ENCODE measurements at places on chromosomes 5 and 9.
A peak's percentile ranks its signal among the peaks of the same experiment; 100 is the strongest.

GRCh38 chr9:111979561-111979960, 82.9 kb downstream of the UGCG start:
- no peak for DNase-seq

- no peak for DNase-seq
Measured at GRCh38 chr9:16871336-16872151, 1.1 kb upstream of the BNC2 start.

DNA sequence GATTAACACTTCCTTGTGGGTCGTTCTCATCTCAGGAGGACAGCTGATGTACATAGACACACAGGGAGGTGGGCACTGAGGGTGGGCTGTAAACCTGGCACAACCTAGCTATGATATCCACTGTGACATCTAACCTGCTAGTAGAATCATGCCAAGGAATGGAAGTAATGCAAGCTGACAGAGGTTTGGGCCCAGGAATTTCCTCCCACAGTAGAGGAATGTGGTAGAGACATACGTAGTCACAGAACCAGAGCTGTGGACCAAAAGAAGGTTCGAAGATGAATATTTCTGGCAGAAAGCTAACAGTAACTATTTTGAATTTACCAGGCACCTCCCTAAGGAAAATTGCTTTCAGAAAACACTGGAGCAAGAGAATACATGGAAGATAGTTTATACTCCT, 15.2 kb upstream of the DNAJC25 start:
- DNase-seq = no peak

- DNase-seq = no peak
Measured at GRCh38 chr5:83711982-83712601, 8.6 kb downstream of the HAPLN1 start.

- no peak for DNase-seq
Measured at GRCh38 chr9:76529653-76530052, 70.7 kb downstream of the GCNT1 start.

- peak; percentile 18 for DNase-seq
Measured at GRCh38 chr9:86126998-86127972, 27.9 kb upstream of the GOLM1 start.

DNA sequence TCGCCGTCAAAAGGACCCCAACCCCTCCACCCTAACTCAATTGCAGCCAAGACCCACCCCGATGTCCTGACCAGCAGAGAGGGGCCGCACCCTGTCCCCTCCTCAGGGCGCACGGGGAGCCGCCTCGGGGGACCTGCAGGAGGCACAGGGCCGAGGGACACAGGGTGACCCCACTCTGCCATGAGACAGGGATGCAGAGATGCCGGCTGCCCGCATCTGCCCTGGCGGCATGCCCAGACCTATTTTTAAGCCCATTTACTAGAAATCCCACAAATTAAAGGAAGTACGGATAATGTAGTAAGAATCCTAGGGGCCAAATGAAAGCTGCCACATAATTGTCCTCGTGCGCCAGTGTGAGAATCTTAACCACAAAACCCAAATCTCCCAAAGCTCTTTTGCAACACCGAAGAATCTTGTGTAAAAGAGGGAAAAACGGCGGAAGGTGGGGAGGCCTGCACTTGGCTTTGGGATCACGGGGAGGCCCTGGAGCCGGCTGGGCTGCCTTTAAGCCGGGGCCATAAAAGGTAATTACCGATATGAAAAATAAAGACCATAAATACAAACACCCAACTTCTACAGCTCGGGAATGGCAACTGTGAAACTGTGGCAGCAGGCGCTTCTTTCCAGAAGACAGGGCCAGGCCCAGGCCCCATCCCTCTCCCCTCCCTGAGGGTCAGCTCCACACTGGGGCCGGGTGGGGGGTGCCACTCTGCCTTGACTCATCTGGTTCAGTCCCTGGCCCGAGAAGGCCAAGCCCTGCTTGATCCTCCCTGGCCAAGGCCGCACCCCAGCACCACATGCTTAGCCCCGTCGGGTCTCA, 35.0 kb downstream of the NACC2 start:
- peak; percentile 70 for DNase-seq

DNA sequence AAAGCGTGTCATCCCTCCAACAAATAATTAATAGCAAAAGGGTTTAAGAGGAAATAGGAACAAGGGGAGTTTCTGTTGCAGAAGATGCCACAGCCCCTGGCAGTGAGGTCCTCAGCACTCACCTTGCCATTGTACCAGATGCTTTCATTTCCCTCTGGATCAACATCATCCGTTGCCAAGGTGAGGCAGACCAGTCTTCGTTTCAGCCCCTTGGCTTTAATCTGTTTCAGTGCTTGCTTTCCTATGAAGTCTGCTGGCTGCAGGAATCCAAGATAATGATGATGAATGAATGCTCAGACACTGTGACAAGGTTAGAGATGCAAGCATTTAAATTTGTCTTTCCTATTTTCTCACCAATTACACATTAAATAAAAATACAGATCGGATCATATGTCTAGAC, 20.0 kb upstream of the ARSB start:
- DNase-seq = no peak

DNA sequence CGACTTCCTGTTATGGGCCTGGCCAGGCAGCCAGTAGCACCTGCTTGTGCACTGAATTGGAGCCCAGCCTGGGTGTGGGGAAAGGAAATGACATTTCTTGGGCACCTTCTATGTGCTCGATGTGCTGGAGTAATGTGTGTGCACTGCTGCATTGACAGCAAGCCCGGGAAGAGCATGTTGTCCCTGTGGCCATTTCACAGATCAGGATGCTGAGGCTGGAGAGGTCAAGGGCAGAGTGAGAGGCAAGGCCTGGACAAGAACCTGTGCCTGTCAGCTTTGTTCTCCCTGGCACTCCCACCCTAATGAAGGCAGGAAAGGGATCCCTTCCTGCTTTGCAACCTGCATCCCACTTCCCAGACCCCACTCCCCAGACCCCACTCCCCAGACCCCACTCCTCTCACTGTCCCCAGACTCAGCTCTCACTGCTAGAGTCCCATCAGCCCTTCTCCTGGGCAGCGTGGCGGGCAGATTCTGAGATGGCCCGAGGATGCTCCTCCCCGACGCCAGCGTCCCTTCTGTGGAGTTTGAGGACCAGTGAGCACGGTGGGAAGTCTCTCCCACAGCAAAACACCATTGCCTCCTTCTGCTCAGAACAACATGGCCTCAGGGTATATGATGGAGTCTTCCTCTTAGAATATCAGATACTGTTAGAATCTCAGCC, 49.6 kb downstream of the BARX1 start:
- DNase-seq = no peak

GRCh38 chr5:168898247-168898911, 319.2 kb upstream of the PANK3 start:
- DNase-seq = no peak

- no peak for DNase-seq
Measured at GRCh38 chr9:81841333-81841732, 86.9 kb upstream of the SPATA31D4 start.

GRCh38 chr9:95507464-95508241, 9.1 kb downstream of the PTCH1 start:
- DNase-seq = no peak

DNA sequence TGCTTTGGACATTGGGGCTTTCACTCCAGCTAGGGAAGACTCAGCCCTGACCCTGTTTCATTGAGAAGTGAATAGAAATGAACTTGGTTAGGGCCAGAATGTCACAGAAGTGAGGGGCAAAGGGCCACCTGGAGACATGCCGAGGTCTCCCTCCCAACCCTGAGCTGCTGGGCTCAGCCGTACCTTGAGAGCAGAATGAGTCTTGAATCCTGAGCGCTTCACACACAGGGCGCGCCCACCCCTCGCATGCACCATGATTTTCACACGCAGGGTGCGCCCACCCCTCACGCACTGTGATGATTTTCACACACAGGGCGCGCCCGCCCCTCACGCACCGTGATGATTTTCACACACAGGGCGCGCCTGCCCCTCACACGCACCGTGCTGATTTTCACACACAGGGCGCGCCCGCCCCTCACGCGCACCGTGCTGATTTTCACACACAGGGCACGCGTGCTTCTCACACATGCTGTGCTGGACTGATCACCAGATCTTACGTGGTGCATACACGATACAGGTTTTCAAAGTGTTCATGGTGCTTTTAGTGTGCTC, 99.0 kb downstream of the EHMT1 start:
- DNase-seq = no peak

DNA sequence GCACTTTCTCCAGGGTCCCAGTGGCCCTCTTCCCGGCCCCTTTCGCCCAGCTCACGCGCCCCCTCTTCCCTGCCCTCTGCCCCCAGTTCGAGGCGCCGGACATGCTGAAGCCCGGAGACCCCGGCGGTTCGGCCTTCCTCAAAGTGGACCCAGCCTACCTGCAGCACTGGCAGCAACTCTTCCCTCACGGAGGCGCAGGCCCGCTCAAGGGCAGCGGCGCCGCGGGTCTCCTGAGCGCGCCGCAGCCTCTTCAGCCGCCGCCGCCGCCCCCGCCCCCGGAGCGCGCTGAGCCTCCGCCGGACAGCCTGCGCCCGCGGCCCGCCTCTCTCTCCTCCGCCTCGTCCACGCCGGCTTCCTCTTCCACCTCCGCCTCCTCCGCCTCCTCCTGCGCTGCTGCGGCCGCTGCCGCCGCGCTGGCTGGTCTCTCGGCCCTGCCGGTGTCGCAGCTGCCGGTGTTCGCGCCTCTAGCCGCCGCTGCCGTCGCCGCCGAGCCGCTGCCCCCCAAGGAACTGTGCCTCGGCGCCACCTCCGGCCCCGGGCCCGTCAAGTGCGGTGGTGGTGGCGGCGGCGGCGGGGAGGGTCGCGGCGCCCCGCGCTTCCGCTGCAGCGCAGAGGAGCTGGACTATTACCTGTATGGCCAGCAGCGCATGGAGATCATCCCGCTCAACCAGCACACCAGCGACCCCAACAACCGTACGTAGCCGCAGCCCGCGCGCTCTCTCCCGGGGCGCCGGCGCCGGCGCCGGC, 1.0 kb downstream of the PRDM6 start:
- DNase-seq = no peak

DNA sequence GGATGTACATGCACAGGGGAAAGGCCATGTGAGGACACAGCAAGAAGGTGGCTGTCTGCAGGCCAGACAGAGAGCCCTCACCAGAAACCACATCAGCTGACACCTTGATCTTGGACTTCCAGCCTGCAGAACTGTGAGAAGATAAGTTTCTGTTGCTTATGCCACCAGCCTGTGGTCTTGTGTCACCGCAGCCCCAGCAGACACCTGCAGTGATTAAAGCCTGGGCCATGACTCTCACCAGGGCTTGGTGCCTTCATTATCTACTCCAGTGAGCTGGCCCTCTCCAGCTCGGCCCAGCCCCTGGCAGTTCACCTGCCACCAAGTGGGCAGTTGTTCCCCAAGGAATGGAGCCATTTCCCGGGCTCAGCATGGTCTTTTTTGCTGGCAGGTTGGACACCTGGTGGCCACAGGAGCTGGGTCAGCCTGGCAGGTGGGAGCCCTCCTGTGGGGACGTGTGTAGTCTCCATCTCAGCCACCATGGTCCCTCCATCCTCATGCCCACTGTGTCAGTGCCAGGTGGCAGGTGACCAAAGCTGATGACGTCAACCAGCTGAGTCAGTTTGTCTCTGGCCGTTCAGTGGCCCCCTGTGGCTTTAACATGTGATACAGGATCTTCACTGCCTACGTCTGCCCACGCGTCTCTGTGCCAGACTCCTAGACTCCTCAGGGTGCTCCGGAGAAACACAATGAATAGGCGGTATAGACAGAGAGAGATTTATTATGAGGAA, 99.9 kb upstream of the PPP1R26 start:
- no peak for DNase-seq

GRCh38 chr5:56142233-56142613, 90.9 kb downstream of the ANKRD55 start:
- DNase-seq = no peak

GRCh38 chr5:4192111-4192510, 596.5 kb downstream of the IRX1 start:
- DNase-seq = no peak

- no peak for DNase-seq
Measured at GRCh38 chr9:130543859-130544258, 35.5 kb upstream of the FUBP3 start.

- no peak for DNase-seq
Measured at GRCh38 chr9:98191671-98192502, 550 bp downstream of the CORO2A start.

- DNase-seq = no peak
Measured at GRCh38 chr9:105330755-105331154, 86.3 kb downstream of the SLC44A1 start.

DNA sequence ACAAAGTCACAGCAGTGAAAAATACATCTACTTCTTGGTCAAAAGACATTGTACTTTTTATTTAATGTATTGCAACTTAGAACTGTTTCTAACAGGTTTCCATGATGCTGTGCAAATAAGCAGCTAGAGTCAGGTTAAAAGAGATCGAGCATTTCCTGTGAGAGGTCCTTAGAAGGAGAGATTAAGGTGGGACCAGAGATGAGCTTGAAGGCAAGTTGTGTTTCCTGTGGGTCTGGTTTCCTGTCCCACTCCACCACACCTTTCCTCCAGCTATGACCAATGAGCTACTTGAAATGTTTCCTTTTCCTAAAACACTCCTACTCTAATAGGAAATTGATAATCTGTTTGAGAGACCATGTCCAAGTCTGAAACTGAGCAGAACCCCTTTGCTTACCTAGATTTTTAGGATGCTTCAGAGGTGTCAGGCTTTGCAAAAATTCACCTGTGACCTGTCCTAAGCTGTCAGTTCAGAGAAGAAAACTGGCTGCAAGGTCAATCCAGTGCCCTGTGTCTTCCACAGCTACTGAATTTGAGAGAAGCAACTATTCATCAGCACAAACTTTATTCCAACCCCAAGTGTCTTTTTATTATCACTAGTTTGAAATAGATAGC, 13.1 kb upstream of the RLN1 start:
- DNase-seq = no peak

- DNase-seq = no peak
Measured at GRCh38 chr9:2317591-2317990, 302.4 kb downstream of the SMARCA2 start.

GRCh38 chr5:76406014-76406413, 2.9 kb downstream of the IQGAP2 start:
- no peak for DNase-seq

- DNase-seq = no peak
Measured at GRCh38 chr5:180647465-180647864, 1.9 kb downstream of the FLT4 start.

GRCh38 chr5:54159153-54159892, 151.1 kb downstream of the ARL15 start:
- no peak for DNase-seq

DNA sequence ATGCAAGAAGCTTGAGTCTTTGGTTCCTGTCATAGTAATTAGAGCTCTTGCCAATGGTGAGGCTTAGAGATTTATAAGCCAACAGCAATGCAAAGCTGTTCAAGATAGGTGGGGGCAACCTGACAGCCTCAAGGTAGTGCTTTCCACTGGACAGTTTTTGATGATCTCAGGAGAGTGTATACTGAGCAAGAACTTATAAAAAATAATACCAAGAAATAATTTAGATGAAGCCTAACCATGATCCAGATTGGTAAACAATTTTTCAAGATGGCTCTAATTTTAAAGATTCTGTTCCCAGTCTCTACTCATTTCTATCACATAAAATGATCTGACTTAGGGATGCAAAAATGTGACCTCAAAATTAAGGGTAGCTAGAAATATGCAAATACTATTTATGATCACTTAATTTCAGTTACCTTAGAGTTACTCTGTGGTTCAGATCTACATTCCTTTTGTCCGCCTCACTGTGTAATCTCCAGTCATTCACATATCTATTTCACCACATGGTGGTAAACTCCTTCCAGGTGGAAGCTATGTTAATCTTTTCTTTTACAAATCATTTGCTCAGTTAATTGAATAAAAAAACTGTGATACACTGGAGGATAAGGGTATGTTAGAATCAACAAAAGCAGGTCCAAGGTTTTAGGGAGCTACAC, 1228.0 kb upstream of the C9orf72 start:
- no peak for DNase-seq

- no peak for DNase-seq
Measured at GRCh38 chr5:173498739-173499470, 117.5 kb downstream of the BOD1 start.
